Activated T-cell treated with anti-CD3 and anti-CD28 coated beads, Interleukin-2, amount 50 U/mL, for 48 hours (primary cell): ENCODE measurements at places on chromosomes 1 and 21.

DNA sequence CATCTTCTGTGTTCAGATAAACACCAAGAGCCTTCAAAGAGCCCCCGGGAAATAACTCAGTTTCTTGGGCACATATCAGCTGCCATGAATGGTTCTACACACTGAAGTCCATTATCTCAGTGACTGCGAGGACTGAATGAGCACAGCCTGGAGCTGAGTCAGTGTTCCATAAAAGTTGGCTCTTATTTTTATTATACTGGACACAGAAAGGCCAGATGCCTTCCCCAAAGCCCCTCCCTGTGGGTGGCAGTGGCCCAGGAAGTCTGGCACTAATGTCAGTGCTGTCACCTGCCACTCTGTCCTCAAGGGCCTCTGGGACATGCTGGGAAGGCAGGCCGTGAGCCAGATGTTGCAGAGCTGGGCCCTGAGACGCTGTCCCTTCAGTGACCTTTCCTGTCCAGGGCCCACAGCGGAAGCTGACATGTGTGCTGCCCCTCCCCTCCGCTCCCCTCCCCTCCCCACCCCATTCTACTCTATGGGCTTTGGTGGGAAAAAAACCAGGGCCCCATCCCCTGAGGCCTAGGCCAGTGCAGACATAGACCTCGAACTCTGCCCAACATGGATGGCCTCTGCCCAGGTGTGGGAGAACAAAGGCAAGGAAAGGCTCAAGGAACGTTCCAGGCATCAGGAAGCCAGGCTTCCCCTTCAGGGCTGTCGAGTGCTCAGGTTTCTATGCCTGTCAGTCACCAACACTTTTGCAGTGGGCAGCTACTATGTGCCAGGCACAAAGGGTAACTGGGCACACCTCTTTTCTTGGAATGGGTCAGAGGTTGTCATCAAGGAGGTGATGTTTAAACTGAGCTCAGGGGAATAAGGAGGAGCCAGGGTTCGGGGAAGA lies 22.4 kb upstream of the NPPB start:
- no peak for DNase-seq

DNA sequence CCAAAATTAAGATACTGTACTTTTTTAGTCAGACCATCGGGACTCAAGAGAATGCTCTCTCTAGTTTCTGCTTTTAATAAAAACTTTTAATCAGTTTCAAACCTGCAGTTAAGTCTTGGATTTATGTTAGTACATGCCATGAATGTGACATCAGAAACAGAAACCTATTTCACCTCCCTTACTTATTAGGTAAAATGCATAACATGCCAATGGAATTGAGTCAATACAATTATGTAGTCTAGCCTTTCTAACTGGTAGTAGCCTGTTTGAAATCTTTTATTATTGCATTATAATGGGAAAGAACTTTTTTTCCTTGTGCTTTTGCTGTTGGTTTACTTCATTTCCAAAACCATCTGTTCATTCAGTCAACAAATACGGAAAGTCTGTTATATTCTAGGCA lies 4.8 kb downstream of the PHACTR4 start:
- DNase-seq: no peak

GRCh38 chr21:42845296-42845965 lies 33.9 kb downstream of the WDR4 start:
- peak; percentile 12 for DNase-seq

- peak; percentile 47 for DNase-seq
These were observed 6.0 kb downstream of the FCRLB start for GRCh38 chr1:161727256-161727924.

- no peak for DNase-seq
These were observed 58.1 kb downstream of the PTP4A2 start for GRCh38 chr1:31879981-31880608.

- peak; percentile 39 for DNase-seq
These were observed 47.5 kb upstream of the FOXO6 start for GRCh38 chr1:41313661-41314131.

- DNase-seq: no peak
These were observed 29.4 kb downstream of the OLFML2B start for GRCh38 chr1:161994175-161994668.

DNA sequence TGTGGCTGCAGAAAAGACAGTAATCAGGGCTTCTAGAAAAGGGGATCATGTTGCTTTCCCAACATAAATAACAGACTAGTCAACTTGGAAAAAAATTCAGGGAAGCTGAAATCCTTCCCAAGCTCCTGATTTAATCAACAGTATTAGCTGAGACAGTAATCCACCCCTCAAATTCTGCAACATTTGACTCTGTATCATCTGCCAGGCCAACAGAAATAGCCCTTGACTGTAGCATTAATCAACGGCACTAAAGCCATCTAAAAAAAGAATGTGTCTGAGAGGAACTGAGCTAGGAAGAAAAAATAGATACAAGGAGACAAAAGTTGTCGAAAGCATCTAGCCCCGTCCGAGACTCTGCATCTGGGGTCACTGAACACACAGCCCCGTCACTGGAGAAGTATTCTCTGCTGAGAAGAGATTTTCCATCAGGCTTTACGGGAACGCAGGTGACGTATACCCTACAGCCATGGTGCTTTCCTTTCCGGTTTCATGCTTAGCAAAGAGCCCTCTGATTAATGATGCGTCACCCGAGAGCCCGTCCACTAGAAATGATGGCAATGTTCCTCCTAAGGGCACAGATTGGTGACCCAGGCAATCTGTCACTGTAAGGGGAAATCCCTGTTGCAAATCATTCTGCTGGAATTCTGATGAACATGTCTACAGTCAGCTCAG lies 42.1 kb upstream of the TP53BP2 start:
- DNase-seq: no peak

- no peak for DNase-seq
These were observed 3.2 kb downstream of the ANGPTL1 start for GRCh38 chr1:178867670-178868069.

GRCh38 chr1:219324629-219325367 lies 151.1 kb downstream of the LYPLAL1 start:
- no peak for DNase-seq

DNA sequence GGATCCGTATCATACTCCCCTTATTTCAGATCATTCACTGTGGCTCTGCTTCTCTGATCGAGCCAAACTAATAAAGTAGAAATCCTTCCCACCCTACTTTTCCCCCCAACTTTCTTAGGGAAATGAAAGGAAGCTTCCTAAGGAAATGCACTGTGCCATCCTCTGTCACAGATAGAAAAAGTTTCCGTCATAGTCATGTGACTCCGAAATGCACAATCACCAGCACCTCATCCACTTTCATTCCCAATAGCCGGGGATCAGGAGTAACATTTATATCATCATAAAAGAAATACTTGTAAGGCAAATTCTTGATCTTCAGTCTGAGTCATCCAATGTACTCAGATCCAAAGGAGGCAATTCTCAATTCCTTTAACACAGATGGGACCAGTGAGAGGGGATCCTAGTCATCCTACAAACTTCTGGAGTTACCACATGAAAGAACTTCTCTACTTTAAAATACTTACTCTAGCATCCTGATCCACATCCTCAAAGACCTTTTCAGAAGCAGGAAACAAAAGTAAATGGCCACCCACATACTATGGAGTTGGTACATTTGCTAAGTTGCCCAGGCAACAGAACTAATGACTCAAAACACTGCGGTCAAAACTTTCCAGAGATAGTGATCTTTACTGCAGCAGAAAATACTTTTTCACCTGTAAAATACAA lies 97.8 kb upstream of the ZC3H11B start:
- DNase-seq: no peak

- no peak for DNase-seq
These were observed 10.2 kb downstream of the TAS1R2 start for GRCh38 chr1:18849261-18849711.

GRCh38 chr1:173554541-173555250 lies 48.2 kb downstream of the SLC9C2 start:
- DNase-seq: no peak

- DNase-seq: no peak
These were observed 46.6 kb upstream of the RGS2 start for GRCh38 chr1:192762265-192762664.

DNA sequence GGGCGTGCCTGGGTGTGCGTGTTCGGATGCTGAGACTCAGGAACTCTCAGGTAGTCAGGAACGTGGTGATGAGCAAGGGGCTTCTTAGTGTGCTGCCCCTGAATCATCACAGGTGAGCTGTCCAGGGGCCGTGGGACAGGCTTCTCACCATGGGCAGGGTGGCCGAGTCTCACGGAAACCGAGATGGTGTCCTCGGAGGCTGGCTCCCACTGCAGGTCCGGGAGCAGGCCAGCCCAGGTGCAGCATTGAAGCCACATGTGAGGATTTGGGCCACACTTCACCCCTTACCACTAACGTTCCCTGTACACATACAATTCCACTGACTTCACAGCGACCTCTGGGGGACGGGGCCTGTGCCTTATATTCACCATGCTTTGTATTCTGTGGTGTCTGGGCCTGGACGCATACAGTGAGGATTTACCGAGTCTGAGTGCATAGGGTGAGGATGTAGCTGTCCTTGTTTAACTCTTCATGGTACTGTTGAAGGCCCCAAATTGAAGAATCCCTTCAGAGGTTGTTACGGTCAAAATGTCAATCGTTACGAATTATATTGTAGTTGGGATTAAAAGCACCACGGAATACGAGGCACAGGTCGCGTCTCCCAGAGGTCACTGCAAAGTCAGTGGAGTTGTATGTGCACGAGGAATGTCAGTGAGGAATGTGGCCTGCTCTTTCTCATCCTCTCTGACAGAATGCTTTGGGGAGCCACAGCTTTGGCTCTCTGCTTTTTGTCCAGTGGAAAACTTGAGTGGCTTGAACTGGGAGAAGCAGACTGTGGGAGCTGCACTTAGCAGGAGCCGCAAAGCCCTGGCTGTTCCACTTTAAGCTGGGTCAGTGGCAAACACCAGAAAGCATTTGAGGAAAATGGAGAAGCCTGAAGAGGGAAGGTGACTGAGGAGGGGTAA lies 95.3 kb downstream of the MTR start:
- no peak for DNase-seq

DNA sequence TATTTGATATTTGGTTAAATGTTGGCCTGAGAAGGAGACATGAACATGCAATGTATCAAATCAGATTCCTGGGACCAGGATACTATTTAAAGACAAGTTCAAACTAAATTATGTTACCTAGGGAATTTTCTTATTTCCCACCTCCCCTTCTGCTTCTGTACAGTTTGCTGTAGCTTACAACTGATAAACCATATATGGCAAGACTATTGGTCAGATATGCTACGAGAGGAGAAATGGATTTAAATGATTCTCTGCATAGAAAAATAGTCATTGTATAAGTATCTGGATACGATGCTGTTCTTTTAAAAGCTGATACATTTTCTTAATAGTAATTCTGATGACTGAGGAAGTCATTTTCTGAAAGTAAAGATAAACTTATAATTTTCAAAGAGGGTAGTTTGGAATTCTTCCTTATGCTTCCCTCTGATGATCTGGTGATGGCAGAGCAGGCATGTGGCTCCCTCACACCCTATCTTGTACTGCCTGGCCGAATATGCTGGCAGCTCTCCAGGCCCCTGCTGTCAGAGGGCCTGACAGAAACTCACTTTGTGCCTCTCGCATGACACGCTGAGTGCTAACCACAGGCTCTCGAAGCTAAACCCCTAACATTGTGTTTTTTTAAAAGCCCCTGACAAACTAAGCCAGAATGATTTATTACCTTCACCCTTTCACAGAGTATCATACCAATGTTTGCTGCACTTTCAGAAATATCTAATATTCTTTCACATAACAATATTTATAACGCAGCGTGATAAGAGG lies 19.4 kb downstream of the RRP15 start:
- no peak for DNase-seq

GRCh38 chr1:226558036-226558650 lies 9.6 kb downstream of the STUM start:
- DNase-seq: no peak

DNA sequence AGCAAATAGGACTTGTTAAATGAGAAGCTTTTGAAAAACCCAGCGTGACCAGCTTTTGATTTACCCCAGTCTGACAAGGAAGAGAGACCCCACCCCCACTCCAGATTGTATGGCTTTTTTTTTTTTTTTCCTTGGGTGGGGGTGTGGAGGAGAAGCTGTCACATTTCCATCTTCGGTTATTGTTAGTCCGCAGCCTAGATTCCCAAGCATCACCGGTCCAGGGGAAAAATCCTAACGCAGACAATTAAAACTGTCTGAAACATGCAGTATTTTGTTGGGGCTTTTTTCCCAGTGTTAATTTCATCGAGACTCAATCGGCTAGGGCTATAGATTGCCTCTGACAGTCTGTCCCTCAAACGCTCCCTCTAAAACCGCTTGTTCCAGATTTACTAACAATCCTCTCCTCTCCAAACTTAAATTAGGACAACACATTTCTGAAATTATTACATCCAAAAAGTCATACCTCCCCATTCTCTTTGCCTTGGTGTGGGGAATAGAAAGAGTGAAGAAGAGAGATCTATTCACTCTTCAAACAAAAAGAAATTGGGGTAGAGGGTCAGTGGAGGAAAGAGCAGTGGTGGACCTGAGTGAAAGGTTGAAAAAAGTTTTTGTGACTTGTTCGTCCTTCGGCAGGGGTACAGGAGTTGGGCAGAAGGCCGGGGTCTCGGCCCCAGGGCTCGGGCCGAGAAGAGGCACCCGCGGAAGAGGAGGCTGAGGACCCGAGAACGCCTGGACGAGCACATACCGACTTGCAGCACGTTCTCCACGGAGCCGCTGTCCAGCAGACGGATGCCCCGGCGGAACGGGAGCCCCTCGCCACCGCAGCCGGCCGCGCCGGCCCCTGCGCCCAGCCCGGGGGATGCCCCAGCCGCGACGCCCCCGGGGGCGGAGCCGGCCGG lies 1.1 kb downstream of the ZSWIM5 start:
- DNase-seq: peak; percentile 49

DNA sequence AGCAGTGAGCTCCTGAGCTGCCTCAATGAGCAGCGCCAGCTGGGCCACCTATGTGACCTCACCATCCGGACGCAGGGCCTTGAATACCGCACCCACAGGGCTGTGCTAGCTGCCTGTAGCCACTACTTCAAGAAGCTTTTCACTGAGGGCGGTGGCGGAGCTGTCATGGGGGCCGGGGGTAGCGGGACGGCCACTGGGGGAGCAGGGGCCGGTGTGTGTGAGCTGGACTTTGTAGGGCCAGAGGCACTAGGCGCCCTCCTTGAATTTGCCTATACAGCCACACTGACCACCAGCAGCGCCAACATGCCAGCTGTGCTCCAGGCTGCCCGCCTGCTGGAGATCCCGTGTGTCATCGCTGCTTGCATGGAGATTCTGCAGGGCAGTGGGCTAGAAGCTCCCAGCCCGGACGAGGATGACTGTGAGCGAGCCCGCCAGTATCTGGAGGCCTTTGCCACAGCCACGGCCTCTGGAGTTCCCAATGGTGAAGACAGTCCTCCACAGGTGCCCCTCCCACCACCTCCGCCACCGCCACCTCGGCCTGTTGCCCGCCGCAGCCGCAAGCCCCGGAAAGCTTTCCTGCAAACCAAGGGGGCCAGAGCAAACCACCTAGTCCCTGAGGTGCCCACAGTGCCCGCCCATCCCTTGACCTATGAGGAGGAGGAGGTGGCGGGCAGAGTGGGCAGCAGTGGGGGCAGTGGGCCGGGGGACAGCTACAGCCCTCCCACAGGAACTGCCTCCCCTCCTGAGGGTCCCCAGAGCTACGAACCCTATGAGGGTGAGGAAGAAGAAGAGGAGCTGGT lies 12.3 kb downstream of the ZBTB7B start:
- DNase-seq: no peak

DNA sequence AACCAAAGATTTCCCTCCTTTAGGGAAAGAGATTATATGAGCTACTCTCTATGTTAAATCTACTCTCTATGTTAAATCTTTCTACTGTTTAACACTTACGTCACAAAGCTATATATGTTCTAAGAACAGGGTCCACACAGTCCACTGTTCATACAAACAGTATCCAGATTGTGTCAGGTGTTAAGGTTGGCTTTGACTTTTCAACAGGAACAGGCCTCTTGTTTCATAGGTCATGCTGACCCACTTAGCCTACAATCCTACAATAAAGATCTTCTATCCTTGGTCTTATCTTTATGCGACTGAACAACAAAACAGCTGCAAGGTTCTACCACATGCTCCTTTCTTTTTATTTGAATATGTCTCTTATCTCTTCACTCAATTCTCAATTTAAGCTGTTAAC lies 134.9 kb downstream of the LTN1 start:
- DNase-seq: no peak
